ENCODE measurements at places on chromosomes 6 and 20.

DNA sequence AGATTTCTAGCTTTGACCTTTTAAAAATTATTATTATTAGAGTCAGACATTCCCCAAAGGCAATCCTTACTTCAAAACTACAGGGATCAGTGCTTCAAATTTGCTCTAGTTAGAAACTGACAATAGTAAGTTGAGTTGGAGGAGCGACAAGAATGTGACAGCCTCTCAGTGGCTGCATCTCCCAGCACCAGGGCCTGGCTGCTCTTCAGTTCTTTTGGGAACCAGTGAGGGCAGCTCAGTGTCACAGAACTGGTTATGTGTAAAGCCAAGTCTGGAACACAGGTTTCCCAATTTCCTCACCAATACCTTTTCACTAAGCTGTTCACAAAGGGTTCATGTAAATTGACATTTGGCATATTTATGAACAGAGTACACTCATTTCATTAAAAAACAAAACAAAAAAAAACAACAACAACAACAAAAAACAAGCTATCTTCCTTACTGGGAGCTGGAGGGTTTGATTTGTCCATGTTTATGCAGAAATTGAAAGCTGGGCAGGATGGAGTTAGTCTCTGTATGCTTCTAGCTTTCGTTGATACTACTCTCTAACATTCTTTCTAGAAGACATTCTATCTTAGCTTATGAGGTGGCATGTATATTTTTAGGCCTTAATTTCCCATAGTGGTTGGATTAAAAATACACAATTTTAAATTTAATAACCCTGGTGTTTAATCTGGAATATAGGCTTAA lies 95.0 kb downstream of the SAMD5 start:
- DNase-seq, result no peak

- no peak for DNase-seq
These were observed 52.5 kb downstream of the RBL1 start for GRCh38 chr20:37042986-37043972.

GRCh38 chr6:169388395-169389166 lies 134.9 kb upstream of the THBS2 start:
- DNase-seq, result no peak

- DNase-seq, result no peak
These were observed 463.3 kb downstream of the DOK5 start for GRCh38 chr20:54938707-54939106.

DNA sequence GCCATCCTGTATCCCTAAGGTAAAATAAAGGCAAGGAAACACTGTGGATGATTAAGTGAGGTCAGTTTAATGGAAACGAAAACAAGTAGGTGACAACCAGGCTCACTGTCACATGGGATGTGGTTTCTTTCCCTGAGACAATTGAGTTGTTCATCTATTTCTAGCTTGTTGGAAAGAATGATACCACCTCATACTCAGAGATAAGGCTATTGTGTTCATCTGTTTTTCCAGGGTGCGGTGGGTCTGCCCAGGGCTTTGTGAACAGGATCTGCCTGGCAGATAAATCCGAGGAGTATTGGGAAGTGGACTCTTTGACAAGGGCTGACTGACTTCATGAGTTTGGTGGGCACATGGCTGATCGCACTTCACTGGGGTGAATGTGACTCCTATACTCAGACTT lies 80.8 kb upstream of the TIAM2 start:
- no peak for DNase-seq

DNA sequence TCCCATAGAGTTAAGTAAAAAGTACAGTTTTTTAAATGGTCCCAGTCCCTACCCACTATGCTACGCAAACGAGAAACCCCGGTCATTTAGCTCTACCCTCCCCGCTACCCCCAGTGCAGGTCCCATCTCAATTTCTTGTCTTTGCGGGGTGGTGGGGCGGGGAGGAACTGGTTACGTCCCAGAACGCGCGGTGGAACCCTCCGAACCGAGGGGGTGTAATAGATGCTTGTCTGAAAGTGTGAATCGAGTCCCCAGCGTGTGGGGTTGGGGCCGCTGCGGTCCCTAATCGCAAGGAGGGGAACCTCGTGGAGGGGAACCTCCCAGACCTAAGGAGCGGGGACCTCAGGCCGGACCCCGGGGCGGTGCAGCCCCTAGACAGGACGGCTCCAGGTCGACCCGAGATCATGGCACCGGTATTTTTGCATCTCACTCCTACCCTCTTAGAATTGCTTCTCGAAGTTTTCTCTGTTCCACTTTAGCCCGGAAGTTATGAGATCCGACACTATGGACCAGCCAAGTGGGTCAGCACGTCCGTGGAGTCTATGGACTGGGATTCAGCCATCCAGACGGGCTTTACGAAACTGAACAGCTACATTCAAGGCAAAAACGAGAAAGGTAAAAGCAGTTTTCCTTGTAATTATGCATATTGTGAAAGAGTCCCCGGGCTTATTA lies 779 bp downstream of the HEBP2 start:
- no peak for DNase-seq

GRCh38 chr6:50610562-50610961 lies 102.8 kb upstream of the TFAP2D start:
- DNase-seq, result no peak

DNA sequence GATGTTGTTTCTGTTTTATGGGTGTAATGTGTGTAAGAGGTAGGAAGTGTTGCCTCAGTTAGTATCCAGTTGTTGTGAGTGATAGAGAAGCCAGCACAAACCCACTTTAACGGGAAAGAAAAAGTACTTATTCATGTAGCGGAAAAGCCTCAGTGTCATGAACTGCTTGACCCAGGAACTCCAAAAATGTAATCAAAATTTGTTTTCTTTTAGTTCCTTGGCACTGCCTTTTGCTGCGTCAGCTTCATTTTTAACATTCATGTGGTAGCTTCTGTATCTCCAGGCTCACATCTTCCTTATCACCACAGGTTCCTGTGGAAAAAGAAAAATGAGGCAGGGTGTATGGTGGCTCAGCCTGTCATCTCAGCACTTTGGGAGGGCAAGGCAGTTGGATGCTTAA lies 46.4 kb upstream of the CCDC28A start:
- DNase-seq, result no peak

DNA sequence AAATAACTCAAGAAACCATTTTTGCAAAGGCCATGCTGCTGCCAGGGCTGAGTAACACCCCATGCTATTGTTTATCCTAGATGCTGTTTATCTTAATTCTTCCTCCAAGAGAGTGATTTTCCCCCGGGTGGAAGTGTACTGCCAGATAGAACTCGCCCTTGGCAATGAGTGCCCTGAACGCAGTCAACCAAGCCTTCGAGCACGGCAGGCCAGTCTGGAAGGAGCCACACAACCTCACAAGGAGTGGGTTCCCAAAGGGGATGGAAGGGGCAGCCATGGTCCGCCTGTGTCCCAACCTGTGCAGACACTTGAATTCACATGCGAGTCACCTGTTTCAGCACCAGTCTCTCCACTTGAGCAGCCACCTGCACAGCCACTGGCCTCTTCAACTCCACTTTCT lies 31.9 kb downstream of the PNPLA1 start:
- no peak for DNase-seq

GRCh38 chr6:39279539-39279938 lies 34.7 kb downstream of the KCNK17 start:
- DNase-seq, result no peak

- no peak for DNase-seq
These were observed 83.5 kb downstream of the PRDM13 start for GRCh38 chr6:99689916-99690685.

- DNase-seq, result no peak
These were observed 23.6 kb upstream of the APCDD1L start for GRCh38 chr20:58538752-58539151.
